ENCODE measurements at places on chromosomes 6 and 20.

DNA sequence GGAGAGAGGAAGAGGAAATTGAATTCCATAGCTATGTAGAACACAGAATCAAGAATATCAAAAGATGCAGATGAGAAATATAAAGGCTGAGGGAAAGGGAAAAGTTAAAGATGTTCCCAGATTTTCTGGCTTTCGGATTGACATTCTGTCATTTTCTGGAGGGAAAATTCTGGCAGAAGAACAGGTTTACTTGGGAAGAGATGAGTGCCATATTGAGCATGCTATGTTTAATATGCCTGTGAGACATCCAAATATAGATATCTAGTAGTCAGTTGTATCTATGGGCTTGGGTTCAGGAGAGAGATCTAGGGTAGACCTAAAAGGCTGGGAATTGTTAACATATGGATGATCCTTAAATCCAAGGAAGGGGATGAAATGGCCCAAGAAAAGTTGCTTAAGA is 181.9 kb upstream of the ARG1 start:
- DNase-seq = no peak

- DNase-seq = no peak
These were observed 11.0 kb upstream of the FILIP1 start for GRCh38 chr6:75504465-75505222.

- no peak for DNase-seq
These were observed 30.0 kb downstream of the TFEB start for GRCh38 chr6:41705311-41705995.

DNA sequence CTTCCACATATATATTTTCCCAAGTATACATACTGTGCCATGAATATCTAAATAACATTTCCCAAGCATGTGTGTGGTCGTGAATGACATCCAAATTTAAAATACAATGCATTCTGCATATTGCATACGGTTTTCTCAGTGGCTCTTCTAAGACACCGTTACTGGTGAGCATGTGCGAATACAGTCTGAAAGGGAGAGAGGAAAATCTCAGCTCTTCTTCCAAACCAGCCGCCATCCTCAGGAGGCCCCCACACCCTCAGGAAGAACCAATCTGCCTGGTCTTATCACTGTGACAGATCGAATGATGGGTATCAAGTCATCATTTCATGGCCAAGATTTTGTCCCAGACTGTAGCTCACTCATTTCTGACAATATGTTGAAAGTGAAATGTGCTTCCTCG is 50.7 kb downstream of the ADAT2 start:
- no peak for DNase-seq

DNA sequence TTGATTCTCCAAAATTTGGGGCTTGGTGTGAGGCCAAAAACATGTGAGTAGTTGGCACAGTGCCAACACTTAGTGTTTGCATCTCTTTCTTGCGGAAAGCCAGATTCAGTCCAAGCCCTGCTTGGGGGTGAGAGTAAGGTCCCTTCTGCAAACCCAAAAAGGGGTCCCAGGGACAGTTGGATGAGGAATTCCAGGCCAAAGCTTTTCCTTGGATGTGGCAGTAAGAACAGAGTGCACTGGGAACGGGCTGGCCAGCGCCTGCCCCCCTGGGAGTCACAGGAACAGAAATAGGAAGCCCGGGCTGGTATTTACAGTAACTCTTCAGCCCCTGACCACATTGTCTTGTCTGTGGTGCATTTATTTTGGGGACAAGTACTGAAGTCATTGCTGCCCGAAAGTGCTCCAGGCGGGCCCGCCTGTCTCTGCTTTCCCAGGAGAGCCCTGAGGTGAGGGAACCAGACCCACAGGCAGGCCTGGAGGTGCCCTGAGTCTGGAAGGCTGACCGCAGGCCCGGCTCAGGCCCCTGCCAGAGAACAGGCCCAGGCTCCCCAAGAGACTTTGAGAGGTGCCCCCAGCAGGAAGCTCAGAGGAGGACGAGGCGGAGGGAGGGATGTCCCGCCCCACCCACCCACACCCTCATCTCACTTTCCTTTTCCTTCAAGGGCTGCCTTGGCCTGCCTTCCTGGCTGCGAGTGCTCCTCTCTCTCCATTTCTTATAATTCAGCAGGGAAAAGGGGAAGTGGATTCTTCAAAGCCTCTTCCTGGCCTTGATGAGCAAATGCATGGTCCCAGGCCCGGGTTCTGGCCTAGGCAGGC is 218.4 kb downstream of the MAFB start:
- no peak for DNase-seq

DNA sequence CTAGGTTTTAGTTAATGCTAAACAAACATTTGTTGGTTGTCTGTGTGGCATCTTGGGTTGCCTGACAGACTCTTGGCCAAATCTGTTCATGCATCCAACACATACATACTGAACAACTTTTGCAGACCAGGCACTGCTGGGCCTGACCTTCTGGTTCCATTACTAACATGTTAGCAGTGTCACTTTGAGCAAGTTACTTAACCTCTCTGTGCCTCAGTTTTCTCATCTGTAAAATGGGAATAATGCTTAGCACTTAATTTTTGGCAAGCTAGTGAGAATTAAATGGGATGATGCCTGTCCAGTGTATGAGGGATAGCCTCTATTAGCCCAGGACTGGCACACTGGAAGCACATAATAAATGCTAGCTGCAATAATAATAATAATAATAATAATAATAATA is 169.9 kb downstream of the DHX35 start:
- no peak for DNase-seq

DNA sequence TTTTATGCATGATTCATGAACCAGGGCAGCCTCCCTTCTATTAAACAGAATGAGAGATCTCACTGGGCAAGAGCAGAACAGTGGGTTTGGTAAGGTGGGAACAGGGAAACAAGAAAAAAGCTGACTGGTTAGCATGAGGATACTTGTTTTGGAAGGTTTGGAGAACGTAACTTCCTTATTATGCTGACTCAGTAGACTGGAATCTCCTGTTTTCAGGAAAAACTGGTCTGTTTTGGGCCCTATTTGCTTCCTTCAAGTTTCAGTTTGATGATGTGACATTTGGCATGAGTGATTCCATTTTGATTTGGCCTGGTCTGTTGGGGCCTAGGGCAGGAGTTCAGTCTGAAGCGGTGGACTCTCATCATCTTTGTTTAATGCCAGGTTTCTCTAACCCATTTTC is 172.0 kb downstream of the MYLK4 start:
- DNase-seq = no peak

DNA sequence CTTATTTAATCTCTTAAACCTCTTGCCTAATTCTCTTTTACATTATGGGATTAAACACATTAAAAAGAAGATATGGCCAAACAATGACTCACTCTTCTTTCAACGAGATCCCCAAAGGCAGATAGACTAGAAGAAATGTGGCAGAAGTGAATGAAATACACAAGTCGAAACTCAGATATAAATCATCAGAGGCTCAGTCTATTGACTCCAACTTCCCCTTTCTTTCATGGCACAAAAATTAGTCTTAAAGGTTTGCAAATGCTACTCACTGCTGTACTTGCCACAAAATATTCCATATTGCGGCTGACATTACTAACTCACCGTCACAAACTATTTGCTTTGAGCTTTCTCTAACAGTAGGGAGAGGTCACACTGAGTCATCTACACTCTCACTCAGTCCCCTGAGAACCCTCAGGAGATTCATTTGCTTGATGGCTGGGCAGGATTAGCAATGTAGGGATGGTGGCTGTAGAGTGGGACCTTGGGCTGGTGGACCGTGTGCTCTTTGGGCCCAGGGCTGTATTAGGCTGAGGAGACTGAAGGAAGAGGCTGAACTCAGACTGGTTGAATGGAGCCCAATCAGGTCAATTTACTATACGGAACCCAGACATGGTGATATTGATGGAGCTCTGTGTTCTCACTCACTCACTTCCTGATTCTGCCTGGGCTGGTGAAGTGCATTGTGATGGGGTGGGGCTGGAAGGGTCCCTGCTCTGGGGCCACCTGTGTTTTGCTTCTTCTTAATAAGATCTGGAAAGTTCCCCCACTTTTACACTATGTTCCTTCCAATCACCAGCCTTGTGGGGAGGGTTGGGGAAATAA is 42.8 kb upstream of the UBR2 start:
- no peak for DNase-seq

- DNase-seq = no peak
These were observed 162.4 kb downstream of the ID4 start for GRCh38 chr6:19999319-20000191.

DNA sequence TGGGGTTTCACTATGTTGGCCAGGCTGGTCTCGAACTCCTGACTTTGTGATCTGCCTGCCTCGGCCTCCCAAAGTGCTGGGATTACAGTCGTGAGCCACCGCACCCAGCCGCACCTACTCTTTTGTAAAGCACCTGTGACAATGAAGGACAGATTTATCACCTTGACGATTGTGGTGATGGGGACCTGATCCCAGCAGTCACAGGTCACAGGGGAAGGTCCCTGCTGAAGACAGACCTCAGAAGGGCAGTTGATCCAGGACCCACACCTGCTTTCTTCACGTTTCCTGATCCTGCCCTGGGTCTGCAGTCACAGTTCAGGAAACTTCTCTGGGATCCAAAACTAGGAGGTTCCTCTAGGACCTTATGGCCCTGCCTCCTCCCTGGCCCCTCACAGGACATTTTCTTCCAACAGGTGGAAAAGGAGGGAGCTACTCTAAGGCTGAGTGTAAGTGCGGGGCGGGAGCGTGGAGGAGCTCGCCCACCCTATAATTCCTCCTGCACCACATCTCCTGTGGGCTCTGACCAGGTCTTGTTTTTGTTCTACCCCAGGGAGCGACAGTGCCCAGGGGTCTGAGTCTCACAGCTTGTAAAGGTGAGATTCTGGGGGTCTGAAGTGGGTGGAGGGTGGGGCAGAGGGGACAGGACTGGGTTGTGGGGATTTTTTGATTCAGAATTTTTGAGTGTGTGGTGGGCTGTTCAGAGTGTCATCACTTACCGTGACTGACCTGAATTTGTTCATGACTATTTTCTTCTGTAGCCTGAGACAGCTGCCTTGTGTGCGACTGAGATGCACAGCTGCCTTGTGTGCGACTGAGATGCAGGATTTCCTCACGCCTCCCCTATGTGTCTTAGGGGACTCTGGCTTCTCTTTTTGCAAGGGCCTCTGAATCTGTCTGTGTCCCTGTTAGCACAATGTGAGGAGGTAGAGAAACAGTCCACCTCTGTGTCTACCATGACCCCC is 3.0 kb downstream of the HLA-E start:
- DNase-seq = peak; percentile 14

DNA sequence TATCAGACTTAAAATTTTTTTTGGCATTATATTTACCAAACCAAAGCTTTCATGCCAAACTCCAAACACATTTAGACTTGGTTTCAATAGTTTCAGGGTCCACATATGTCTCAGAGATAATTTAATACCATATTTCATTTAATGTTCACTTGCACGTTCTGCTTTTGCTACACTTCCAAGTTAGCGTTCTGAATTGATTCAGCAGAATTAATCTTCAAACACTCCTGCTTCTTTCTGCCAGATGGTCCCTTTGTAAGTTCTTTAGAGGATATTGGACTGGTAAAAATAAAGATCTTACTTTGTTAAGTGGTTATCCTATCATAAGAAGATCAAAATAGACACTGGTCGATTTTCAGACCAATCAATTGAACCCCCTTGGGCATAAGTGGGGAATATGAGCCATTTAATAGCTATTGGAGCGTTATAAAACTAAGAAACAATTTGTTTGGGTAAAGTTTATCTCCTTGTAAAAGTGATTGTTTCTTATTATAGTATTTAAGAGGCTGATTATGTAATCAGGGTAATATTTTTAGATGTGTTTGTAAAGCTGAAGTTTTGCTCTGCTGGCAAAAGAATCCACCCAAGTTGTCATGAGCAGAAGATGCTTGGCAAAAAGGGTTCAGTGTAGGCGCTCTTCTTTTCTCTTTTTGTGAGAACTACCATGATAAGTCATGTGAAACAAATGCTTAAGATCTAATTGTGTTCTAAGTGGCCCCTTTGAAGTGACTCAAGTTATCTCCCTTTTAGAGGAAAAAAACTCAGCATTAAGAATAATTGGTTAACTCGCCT is 92.2 kb downstream of the MCHR2 start:
- no peak for DNase-seq

DNA sequence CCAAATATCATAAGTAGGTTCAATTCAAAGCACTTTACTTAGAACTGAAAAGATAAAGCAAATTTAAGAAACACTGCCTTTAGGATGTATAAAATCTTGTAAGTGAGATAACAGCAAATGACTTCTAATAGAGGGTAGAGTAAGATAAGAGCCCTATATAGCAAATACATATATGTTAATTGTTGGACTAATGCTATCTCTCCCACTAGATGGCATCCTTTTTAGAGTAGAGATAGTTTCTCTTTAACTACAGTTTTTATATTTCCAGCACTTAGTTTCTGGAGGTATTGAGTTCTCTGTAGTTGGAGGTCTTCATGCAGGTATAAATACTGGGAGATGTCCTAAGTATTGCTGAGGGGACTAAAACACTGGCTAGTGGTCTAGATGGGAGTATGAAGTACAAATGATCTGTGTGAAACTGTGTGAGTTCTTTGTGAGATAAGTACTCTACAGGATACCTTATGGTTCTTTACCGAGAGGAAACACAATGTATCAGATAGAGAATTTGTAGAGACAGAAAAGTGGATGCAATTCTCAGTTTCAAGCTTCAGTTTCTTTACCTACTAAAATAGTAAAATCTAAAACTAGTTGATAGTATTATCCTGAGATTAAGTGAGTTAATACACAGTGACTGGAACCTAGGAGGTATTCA is 399.3 kb downstream of the KHDRBS2 start:
- no peak for DNase-seq

- no peak for DNase-seq
These were observed 296.1 kb downstream of the TFAP2C start for GRCh38 chr20:56925082-56925830.

DNA sequence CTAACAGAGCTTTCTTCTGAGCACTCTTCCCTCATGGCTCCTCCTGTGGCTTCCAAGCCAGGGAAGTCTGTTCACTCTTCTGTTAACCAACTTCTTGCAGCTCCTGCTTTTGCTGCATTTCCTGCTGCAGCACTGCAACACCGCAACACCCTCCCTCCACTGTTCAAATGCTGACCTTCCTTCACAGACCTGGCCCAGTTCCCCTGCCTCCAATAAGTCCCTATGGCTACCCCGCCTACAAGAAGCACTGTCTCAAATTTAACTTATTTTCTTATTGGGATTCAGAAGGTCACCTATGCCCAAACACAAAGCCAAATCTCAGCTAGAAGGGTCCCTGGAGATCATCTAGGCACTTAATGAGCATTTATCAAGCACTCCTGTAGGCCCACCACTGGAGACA is 44.6 kb downstream of the ELMO2 start:
- no peak for DNase-seq
